Brain (organoid and tissue), 16 donors: ENCODE measurements at places on chromosomes 6 and 20.
A peak's percentile ranks its signal among the peaks of the same experiment; 100 is the strongest.

GRCh38 chr6:34100788-34101187 is 45.1 kb downstream of the GRM4 start:
- DNase-seq: no peak

DNA sequence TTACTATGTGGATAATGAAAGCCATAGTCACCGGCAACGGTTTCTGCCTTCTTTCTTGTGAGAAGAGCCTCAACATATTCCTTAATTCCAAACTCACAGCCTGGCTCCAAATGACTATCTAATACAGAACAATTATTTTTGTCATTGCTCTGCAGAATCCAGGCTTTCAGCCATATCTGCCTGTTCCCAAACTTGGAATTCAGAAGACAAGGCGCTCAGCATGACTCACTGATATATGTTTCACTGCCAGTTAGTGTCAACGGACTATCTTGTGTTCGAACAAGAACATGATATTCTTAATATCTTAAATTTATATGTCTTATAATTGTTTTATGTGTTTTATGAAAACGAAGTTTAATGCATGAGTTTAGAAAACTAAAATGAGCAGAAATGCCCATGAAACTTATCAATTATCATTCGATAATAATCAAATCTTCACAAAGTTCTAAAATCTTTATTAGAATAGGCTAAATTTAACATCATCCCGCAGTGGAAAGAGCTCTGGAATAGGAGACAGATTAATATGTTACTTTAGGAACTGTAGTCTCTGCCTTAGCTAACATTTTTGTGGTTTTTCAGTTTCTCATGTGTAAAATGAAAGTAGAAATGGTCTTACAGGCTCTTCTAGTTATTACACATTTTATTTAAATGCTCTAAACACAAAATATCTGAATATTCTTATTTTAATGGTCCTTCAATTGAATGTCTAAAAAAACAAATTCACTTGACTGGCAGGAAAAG is 669.3 kb upstream of the GJE1 start:
- DNase-seq: peak; percentile 18

DNA sequence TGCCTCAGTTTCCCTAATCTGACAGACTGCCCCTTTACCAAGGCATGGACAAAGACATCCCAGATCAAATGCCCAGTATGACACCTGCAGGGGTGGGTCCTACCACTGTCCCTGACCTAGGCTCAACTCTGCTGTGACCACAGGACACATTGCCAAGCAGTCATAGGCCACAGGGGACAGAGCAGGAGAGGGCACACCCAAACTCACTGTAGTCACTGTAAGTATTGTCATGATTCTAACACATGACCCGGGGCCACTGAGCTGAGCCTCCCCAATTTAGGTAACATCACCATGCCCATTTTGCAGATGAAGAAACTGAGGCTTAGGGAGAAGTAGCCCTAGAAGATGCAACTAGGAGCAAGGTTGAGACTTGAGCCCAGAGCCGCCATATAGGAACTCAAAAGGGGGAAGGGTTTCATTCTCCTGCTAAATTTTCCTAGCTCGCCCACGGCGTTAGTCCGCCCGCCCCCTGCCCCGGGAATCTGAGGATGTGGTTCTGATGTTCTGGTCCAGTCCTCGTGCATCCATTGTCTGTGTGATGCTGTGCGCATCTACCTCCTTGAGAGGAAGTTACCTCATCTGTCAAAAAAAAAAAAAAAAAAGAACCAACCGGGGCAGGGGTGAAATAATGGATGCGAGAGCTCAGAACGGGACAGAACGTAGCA is 44.8 kb downstream of the PMEPA1 start:
- DNase-seq: no peak

DNA sequence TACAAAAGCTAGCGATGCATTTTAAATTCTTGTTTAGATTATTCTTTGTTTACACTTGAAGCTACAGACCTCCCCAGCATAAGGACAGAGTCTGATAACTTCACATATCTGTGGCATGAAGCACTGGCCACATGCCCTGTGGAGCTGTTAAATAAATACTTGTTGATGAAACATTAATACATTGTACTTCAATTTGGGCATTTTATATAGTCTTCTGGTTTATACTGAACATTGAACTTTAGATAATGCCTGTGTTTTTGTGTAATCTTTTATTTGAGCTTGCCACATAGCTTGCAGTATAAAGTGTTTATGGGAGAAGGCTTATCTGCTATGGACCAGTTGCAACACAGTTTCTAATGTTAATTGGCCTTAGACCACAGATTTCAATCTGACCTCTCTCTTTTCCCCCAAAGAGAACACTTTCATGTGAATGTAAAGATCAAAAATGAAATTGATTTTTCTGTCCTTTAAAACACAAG is 48.2 kb downstream of the FRK start:
- peak; percentile 72 for DNase-seq

- no peak for DNase-seq
These were observed 52.0 kb upstream of the HBS1L start for GRCh38 chr6:135106611-135107010.

GRCh38 chr20:655726-656624 is 3.0 kb upstream of the SRXN1 start:
- DNase-seq: no peak

DNA sequence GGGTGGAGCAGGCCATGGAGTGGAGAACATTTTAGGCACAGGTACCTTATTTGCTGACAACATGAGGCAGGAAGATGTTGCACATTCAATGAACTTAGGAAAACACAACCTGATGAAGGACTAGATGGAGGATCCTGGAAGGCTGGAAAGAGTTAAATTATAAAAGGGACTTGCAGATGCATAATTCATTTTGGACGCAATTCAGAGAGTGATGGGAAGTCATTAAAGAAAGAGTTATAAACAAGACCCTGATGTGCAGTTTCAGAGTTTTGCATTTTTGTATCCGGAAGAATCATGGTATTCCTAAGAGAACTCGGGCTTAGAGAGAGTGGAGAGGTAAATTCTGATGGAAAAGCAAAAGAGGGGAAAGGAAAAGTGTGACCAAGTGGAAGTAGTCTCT is 104.5 kb downstream of the TSHZ2 start:
- peak; percentile 82 for DNase-seq

DNA sequence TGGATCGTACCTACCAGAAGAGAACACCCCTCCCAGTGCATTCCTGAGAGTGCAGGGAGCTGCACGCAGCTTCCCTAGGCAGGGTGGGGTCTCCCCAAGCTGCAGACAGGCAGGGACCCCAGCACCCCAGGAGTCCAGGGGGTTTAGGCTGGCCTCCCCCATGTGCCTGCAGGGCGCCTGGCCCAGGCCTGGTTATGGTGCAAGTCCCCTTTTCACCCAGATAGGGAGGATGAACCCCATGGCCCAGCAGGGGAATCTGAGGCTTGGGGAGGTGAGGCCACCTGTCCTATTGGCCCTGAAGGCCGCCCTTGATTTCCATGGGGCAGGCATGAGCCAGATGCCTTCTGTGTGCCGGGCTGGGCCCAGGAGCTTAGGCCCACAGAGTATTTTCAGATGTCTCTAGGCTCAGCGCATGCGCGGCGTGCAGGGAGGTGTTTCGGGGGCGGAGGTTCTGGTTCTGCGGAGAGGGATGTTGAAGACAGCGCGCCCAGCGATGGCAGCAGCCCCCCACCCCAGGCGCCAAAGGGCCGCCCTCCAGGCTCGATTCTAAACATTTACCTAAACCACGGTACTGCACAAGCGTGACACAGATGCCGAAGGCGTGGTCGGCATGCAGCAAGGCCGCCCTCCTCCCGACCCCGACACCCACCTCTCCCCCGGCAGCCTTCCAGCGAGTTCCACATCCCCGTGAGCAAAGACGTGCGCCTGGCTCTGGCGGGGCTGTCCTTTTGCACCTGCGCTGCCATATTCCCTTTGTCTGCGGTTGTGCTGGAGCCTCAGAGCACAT is 29.4 kb downstream of the COL20A1 start:
- peak; percentile 55 for DNase-seq

DNA sequence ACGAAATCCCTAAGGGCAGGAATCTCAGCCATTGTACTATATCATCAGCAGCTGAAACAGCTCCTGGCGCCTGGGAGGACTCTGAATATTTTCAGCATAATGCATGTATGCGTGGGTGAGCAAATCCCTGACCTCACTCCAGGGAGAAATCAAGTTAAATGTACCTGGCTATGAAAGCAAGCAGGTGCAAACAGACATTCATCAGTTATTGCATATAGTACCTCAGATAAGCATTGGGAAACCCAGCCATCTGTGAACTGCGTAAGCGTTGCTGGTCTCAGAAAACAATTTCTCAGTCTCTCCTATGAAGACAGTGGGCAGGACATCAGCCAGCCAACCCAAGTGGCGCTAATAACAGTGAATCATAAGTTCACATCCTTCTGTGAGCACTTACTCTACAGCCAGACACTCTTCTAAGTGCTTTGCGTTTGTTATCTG is 622.6 kb downstream of the EPM2A start:
- no peak for DNase-seq

DNA sequence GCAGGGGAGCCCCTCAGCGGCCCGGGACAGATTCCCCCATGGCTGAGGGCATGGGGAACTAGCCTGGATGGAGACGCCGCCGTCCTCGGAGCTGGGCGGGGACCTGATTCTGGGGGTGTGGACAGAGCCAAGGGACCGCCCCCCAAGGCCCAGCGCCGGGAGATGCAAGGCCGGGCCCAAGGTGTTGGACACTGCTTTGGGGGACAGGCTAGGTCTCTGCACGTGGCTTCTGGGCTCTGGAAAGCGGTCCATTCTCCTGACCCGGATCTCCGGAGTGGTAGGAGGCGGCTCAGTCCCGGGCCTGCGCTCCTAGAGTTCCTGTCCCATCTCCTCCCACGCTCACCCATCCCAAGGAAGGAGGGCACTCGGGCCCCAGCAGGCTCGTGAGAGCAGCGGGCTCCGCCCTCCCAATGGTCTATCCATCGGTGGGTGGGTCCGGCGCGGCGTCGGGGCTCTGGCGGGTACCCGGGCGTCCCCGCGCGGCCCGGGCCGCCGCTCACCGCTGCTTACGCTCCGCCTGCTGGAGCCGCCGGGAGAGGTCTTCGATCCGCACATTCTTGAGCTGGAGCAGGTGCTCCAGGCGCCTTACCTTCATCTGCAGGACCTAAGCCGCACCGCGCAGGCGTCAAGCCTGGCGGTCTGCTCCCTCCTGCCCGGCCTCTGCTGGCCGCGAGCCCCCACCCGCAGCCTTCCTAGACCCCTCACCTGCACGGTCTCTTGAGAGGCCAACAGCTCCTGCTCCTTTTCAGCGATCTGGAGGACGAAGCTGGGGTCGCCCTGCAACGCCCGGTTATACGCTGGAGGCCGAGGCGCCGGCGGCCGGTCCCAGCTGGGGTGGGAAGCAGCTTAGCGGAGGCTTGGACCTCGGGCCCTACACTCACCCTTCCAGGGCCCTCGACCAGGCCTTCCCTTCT is 3.3 kb downstream of the SPEF1 start:
- DNase-seq: peak; percentile 56

DNA sequence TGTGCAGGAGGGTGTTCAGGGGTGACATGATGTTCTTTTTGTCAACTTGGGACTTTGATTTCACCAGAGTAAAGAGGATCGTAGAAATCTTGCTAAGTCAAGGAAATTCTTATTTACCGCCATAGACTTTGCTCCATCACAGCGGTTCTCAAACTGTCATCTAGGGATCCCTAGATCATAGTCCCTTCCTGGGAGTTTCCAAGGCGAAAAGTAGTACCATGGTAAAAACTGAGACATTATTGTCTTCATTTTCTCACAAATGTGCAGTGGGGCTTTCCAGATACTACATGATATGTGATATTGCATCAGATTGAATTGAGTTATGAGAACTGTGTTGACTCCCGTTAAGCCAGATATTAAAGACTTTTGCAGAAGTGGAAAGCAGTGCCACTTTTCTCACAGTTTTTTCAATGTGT is 79.7 kb downstream of the JARID2 start:
- DNase-seq: no peak

GRCh38 chr6:34459899-34460593 is 5.8 kb upstream of the PACSIN1 start:
- DNase-seq: peak; percentile 52

DNA sequence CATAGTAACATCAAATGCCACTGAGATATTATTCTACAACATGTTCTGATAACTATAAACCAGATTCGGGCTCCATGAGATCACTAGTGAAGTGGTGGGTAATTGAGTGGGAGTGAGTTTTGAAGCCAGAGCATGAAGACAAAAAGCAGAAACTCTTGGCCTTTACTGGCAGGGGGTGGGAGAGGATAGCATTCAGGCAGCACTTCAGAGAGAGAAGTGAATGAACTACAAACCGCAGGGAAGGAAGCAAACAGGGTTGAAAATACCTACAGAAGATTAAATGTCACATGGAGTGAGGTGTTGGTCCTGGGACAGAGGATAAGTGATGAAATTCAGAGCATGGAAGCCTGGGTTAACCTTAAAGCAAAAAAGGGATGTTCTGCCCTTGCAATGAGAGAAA is 250.0 kb downstream of the EPM2A start:
- peak; percentile 88 for DNase-seq

DNA sequence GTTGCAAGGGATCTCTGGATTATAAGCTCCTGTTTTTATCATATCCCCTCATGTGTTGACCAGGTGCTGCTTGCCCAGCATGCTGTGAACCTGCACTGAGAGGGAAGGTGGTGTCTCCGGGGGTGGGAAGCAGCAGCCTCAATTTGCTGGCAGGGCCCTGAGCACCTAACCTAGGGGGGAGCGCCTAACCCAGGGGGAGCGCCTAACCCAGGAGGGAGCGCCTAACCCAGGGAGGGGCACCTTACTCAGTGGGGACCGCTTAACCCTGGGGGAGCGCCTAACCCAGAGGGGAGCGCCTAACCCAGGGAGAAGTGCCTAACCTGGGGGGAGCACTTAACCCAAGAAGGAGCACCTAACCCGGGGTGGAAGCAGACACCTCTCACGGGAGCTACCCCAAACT is 83.3 kb upstream of the QKI start:
- no peak for DNase-seq

- no peak for DNase-seq
These were observed 110.5 kb downstream of the FOXO3 start for GRCh38 chr6:108671175-108671574.

DNA sequence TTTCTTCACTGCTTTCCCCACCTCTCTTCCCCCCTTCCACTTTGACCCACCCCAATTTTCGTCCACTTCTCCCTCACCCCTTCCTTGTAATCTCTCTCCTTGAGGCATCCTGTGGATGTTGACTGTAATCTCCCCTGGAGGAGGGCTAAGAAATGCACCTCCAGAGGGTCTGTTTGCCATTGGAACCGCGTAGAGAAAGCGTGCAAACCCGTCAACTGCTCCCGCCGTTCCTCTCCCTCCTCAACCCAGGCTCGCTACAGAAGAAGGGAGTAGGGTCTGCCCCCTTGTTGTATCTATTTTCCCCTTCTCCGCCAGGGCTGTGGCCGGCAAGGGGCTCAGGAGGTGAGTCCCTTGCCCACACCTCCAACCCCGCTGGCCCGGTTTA is 502 bp upstream of the HTR1E start:
- DNase-seq: no peak

DNA sequence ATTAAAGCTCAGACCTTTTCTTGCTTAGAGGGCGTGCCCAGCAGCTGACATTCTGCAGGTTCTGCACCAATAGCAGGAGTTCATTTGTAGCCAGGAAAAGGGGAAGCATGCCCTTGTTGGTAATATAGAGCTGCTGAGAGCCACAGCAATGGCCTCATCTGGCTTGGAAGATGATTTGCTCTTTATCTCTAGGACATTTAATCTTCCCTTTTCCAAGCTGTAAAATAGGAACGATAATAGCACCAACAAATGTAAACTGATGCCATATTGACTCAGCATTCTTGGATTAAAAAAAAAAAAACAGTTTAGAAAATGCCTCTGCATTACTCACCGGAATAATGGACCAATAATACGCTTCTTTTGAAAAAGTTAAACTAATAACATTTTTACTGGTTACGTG is 93.4 kb upstream of the SLC2A12 start:
- DNase-seq: no peak

GRCh38 chr6:3813150-3813780 is 35.9 kb upstream of the FAM50B start:
- no peak for DNase-seq

GRCh38 chr20:1368448-1369199 is 24.2 kb downstream of the FKBP1A start:
- DNase-seq: no peak
